CD4-positive, alpha-beta T cell treated with Interleukin-17A for 1 hour (primary cell): ENCODE measurements at places on chromosomes 6 and 20.

DNA sequence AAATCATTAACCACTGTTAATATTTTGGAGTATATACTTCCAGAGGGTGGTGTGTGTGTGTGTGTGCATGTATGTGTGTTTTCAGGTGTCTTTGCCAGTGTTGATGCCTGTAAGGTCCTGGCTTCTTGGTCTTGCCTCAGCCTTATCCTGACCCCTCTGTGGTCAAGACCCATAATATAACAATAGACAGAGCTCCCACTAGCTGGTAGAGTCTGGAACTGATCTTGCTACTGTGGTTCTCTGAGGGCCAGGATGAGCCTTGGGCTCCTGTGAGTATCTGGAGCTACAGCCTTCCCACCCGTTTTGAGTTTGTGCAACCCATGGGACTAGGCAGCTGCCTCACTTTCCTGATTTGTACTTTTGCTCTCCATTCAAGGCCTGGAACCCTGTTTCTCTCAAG lies 191.0 kb downstream of the IBTK start:
- no peak for DNase-seq

- no peak for DNase-seq
Measured at GRCh38 chr6:147449405-147450161, 58.9 kb upstream of the SAMD5 start.

DNA sequence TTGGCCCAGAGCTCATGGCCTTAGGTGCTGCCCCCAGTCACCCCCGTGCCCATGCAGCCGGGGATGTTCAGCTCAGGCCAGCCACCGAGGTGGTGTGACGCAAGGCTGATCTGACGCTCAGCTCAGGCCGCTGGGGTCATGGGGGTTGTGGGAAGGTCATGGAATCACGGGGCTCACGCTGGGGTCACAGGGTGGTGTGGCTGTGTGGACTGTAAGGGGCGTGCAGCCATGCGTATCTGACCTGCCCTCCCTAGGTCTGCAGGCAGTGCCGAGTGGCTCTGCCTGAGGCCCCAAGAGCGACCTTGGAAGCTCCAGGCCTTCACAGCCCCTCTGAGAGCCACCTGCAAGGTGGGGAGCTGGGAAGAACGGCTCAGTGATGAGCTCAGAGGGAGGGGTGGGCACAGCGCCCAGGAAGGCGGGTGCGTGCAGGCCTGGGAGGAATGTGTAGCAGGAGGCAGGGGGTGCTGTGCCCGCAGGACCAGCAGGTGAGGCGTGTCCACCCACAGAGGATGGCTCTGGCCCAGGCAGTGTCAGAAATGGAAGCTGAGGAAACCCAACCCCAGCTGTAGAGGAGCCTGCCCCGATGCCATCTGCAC lies 27.8 kb downstream of the CHRNA4 start:
- DNase-seq, result no peak

GRCh38 chr6:79117752-79118151 lies 39.7 kb upstream of the PHIP start:
- no peak for DNase-seq

DNA sequence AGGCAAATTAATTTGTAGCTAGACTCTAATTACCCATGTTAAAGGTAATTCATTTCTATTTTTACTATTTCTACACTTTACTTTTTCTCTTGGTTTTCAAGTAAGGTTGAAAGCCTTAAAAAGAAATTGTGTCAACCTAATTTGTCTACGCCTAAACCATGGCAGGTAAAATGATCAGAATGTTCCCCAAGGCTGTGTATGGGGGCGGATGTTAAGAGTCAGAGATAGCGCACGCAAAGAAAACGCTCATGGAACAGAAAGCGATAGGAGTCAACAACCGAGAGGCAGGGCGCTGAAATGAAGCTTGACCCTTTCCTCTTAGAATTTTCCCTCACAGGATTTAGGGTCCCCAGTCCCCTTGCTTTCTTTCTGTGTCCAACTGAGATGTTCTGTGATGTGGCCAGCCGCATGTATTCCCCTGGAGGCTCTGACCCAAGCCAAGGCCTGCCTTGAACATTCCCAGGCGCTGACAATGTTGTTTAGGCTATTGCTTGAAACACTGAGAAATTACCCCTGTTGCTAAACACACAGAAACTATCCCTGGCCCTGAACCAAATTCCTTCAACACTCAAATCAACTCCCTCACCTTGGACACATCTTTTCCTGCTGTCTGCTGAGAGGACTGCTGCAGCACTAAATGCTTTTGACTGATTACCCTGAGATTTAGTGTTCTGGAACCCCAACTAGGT lies 10.9 kb downstream of the PSMB1 start:
- DNase-seq, result no peak

- DNase-seq, result no peak
Measured at GRCh38 chr6:4322846-4323309, 187.5 kb upstream of the ECI2 start.

DNA sequence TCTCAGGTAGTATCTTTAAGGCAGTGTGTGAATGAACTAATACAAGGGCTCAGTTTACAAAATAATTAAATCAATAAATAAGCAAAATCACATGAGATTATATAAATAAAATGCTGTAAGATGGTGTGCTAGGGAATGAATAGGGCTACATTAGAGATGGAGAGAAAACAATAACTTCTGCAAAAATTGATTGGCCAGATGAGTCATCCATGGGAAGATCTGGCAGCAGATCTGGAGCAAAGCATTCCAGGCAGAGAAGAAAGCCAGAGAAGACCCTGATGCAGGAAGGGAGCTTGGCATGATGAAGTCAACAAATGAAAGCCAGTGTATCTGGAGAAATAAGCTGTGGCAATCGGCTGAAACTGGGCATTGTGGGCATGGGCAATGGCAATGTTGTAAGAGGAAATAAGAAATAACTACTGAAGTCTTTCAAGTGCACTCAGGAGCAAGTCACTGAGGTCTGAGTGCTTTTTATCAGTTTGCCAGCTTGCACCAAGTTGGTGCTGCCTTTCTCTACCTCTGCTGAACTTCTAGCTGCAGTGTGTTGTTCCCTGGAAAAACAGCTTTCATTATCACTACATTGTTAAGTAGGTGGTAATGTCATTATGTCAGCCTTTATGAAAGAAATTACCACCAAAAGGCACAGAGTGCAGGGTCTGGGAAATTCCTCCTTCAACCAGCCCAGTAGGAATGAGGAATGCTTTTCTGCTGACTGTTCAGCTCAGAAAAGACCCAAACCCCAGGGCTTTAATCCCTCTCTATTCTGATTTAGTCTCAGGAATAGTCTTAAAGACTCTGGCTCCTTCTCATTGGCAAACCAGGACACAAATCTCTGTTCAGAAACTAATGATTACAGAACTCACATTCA lies 231.6 kb downstream of the HTR1B start:
- no peak for DNase-seq

DNA sequence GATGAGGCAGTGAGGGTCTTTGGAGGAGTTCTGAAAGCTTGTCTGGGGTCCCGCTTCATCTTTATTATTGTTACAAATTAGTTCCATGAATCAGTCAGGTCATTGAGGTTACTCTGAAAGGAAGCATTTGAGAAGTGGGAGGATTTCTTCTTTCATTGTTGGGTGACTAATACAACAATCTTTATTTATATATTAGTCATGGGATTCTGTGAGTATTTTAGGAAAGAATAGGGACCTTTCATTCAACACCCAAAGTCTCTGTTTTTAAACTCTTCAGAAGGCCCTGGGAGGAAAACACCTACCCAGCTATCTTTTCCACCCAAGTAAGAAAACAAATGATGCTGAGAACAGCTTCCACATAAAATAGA lies 98.3 kb downstream of the SOD2 start:
- DNase-seq, result no peak

- no peak for DNase-seq
Measured at GRCh38 chr6:95768539-95768938, 191.2 kb downstream of the MANEA start.

GRCh38 chr6:3331494-3331893 lies 72.7 kb downstream of the PSMG4 start:
- no peak for DNase-seq
